Posterior cingulate gyrus (tissue), 11 donors: ENCODE measurements at places on chromosomes 4 and X.

- DNase-seq = no peak
These were observed 80.3 kb downstream of the POU3F4 start for GRCh38 chrX:83588409-83588808.

GRCh38 chr4:180296036-180296599, 1947.1 kb upstream of the TENM3 start:
- no peak for DNase-seq

- no peak for DNase-seq
These were observed 147.0 kb downstream of the PACRGL start for GRCh38 chr4:20847124-20847747.

DNA sequence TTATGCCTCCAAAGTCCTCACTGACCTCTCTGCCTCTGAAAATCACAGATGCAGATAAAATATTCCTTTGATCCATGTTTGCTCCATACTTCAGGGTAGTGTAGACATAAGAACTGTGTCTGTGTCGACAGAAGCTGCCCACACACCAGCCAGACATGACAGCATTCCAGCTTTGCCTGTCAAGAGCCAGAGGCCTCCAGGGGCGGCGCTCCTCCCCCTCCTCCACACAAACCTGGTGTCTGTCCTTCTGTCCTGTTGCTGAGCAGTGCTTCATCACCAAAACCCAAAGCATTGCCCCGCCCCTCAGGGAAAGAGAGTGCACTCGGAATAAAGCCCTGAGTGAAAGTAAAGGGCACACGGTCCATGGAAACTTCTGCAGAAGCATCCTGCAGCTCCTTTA, 379.4 kb downstream of the FBXW7 start:
- no peak for DNase-seq

- DNase-seq = no peak
These were observed 356.7 kb downstream of the GALNTL6 start for GRCh38 chr4:172169871-172170270.

- DNase-seq = no peak
These were observed 557 bp upstream of the USP38 start for GRCh38 chr4:143184217-143184502.

DNA sequence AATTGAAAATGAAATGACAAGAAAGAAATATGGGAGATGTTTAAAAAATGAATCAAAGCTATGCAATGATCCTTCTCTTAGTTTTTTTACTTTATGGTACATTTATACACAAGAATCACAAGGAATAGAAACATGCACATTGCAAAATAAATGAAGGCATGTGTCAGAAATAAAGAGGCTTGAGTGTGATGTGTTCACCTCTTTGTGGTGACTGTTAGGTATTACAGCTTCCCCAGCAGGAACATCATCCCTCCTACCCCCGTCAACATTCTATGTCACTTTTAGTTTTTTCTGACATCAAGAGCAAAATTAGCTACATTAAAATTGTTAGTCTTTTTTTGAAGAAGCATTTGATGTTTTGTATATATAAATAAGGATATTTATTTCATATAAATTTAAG, 214.8 kb downstream of the SLC4A4 start:
- no peak for DNase-seq

GRCh38 chr4:65066106-65066505, 604.2 kb downstream of the EPHA5 start:
- DNase-seq = no peak

DNA sequence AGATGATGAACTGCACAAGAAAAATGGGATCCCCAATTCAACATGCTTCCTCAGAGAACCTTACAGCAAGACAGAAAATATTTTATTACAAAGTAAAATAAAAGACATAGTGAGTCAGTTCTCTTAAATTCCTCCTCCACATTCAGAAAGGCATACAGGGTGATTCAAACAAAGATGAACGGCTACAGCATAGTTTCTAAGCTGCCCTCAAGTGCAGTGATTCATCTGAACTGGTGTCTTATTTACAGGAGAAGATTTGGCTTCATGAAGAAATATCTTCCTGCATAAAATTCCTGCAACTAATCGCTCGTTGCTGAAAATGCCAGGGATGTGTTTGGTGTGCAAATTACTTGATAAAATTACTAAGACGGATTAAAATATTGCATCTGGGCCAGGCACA, 103.6 kb downstream of the PRKX start:
- DNase-seq = no peak

DNA sequence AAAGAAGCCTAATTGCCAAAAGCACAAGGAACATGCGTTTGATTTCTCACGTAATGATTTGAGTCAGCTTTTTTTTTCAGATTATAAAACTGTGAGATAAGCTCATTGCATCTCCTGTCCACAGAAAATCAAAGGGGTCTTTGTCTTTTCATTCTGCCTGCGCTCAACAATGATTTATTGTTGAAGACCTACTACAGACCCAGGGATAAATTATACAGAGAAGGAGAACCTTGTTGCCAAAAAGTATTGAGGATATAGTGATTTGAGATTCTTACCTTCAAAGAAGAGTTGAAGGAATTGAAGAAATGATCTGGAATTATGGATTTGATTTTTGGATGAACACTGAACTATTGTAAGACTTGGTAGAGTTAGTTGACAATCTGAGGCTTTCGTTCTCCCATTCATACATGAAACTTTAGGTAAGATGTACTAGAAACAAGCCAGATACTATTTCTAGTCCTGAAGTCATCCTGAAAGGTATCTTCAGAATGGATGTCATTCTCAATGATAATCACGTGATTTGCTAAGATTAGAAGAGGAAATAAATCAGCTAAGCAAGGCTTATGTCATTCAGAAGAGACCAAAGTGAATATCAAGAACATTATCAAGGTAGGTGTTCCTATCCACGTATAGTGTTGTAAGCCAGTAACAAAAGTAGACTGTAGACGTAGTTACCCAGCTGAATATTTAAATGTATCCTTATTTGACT, 71.1 kb upstream of the SCOC start:
- DNase-seq = no peak

DNA sequence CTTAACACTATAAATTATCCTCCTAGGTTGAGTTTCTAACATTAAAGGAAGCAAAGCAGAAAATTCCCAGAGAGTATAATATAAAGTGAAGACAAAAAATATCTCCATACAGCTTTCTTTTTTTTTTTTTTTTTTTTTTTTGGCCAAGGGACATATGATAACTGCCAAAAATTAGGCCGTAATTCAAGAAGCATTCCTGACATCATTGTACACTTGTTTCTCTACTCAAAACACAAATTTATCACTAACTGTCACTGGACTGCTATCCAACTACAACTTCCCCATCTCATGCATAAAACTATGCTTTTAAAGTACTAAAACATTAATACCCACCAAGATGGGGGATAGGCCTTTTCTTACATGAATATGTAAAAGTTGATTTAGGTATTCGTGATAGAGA, 77.2 kb downstream of the DCHS2 start:
- no peak for DNase-seq

- DNase-seq = no peak
These were observed 33.7 kb upstream of the PRR27 start for GRCh38 chr4:70120323-70120722.

- DNase-seq = no peak
These were observed 30.0 kb upstream of the HUWE1 start for GRCh38 chrX:53716328-53717088.

DNA sequence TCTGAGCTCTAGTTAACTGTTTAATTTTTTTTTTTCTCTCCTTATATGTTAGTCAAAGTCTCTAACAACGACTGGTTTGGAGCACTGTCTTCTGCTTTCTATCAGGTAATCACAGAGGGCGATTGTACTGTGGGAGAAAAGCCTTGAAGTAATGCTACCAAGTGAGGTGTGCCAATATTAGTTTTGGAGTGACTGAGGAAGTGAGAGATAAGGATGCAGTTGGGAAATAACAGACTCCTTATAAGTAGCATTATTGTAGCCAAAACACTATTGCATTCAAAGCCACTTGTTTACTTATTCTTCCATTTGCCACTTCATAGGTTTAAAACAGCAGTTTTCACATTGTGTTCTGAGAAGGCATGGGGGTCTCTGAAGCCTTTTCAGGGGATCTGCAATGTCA, 79.1 kb upstream of the SLC6A14 start:
- no peak for DNase-seq

- DNase-seq = no peak
These were observed 344.1 kb downstream of the SH2D1A start for GRCh38 chrX:124690495-124690894.

GRCh38 chr4:124504431-124504830, 208.1 kb downstream of the ANKRD50 start:
- DNase-seq = no peak

DNA sequence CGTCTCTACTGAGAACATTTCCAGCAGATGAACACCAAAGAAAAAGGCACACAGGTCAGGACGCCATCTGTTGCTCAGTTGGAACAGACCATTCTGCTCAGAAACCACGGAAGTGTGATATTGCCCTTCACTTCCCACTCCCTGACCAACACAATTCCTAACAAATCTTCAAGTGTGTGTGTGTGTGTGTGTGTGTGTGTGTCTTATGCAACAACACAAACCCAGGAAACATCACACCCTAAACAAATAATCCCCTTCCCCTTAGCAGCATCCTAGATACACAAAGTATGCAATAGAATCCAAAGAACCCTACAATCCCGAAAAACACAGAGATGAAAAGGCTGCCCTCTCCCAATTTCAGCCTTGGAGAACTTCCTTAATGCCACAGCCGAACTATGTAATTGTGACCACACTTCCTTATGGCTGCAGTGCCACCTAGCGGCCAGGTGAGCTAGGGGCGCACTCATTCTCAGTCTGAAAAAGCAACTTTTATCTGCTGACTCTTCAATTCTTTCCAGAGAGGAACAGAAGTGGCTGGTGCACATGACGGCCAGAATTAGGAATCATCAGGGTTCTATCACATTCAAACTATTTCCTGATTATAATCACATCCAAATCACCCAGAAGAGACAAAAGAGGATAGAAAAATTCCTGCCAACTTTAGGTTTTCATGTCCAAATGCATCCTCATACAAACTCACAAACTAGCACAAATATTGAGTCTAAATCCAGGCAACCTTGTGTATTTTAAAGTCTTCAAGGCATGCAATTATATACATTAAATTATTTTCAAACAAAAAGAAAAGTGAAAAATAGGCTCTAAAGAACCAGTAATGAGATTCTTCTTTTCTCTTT, 164.9 kb downstream of the DHX15 start:
- peak; percentile 56 for DNase-seq

GRCh38 chr4:93072292-93072691, 756.3 kb upstream of the ATOH1 start:
- no peak for DNase-seq

GRCh38 chrX:120512627-120513026, 43.5 kb upstream of the LAMP2 start:
- no peak for DNase-seq

- DNase-seq = no peak
These were observed 200.7 kb downstream of the SOWAHB start for GRCh38 chr4:76697129-76697803.

- DNase-seq = no peak
These were observed 187.7 kb upstream of the GATB start for GRCh38 chr4:151948351-151949016.

- DNase-seq = no peak
These were observed 126.0 kb downstream of the LDB2 start for GRCh38 chr4:16772366-16772850.

- no peak for DNase-seq
These were observed 52.5 kb upstream of the NKAP start for GRCh38 chrX:119996069-119996468.

DNA sequence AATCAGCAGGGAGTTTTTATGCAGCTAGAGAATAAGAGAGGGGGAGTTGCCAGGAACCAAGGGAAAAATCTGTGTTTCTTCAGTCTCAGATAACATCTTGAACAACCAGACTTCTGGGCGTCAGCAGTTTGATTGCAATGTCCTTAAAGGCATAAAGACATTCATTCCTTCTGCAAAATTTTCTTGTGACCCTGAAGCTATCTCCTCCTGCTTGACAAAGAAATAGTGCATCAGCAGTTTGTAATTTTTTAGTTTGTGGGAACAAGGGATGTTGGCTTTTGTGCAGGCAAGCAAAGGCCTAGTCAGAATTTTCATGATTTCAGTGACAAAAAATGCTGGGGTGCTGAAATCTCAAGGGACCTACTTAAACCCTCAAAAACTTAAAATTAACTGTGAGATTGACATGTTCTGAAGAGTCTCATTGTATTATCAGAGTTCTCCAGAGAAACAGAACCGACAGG, 125.8 kb upstream of the UNC5C start:
- no peak for DNase-seq

DNA sequence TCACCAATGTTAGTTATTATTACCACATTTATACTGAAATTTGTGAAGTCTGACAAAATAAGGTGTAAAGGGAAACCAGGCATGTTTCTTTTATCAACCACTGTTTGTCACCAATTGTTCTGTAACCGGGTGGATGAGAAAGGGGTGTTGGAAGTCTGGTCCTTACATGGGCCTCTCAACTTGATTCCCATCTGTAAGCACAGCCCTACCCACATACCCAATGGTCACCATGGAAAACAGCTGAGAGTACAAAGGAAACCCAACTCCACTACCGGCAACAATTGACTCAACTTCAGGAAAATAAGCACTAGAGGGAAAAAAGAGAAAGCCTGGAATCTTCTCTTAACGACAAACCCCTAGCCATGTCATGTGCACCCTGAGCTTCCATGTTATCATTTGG, 70.8 kb upstream of the PTCHD1 start:
- DNase-seq = no peak

GRCh38 chr4:112637552-112637866, 566 bp downstream of the LARP7 start:
- no peak for DNase-seq

GRCh38 chr4:153248641-153249198, 44.5 kb downstream of the TRIM2 start:
- DNase-seq = no peak

DNA sequence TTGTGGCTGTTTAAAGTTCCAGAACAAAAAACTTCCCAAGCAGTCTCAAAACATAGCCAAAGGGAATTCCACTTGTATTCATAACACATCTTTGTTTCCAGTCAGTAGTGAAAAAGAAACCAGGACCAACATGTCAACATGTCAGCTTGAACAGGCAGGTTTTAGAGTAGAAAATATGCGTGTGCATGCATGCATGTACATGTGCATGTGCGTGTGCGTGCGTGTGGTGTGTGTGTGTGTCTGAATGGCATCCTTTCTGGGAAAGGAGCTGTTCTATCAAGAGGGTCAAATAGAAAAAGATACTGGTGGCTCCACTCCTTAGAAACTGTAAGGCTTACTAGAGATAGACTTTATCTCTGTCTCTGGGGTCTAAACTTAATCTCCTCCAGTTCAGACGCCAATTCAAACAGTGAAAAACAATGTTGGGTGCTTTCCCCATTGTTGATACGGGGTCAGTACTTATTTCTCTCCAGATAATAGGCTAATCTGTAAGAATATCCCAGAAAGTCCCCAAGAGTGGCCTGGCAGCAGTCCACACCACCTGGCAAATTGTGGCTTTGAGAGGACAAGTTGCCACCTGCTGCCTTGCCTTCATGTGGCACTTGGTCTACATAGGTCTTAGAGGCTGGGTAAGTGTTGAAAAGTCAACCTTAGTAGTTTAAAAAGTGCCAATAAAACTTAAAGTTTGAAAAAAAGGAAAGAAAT, 110.4 kb downstream of the SCD5 start:
- DNase-seq = no peak

- no peak for DNase-seq
These were observed 7.1 kb upstream of the RGS12 start for GRCh38 chr4:3285558-3286334.
